SK-N-MC (cell line): ENCODE measurements at places on chromosomes 4 and X.

- DNase-seq, result no peak
These were observed 15.8 kb upstream of the SRD5A3 start for GRCh38 chr4:55330241-55330640.

- peak; percentile 32 for DNase-seq
These were observed 29.6 kb downstream of the PDK3 start for GRCh38 chrX:24494647-24495075.

GRCh38 chr4:38132107-38132673, 172.0 kb downstream of the PTTG2 start:
- DNase-seq, result peak; percentile 81

DNA sequence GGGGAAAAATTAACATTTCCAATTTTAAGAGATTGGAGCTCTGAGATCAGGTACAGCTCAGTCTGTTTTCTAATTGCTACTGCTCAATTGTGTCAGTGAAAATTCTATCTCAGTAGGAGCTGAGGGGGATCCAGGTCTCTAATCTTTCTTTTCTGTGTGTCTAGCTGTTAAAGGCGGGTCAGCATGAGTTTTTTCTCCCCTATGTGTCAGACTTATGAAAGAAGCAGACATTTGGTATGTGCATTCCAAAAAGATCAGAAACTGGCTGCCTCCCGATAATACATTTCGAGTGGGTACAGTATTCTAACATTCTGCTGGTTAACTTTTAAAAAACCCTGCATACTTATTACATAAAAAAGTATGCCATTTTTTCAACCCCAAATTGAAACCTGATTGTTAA, 72.4 kb downstream of the PCDH7 start:
- no peak for DNase-seq

- no peak for DNase-seq
These were observed 58.5 kb downstream of the ASMT start for GRCh38 chrX:1673337-1673736.

GRCh38 chr4:147570616-147571015, 46.6 kb upstream of the TMEM184C start:
- no peak for DNase-seq

- no peak for DNase-seq
These were observed 288.6 kb upstream of the LDB2 start for GRCh38 chr4:17187003-17187402.
